Renal cortex interstitium (tissue), 15 donors: ENCODE measurements at places on chromosomes 3 and 15. TPM values are rescaled to one million over a fixed set of nuclear protein-coding genes. Genes with fewer than 3 reads are reported as not detected.

- DNase-seq: no peak
Observed at GRCh38 chr3:34008191-34008590, 209.8 kb downstream of the PDCD6IP start.

- DNase-seq: no peak
Observed at GRCh38 chr15:101242160-101242998, 9.5 kb downstream of the CHSY1 start.

Gene HIGD1A
- 159 TPM for polyA plus RNA-seq

Gene POLR2M
- 84.8 TPM for polyA plus RNA-seq

Gene SCAANT1
- 1.1 TPM for polyA plus RNA-seq

Gene OR5K2
- polyA plus RNA-seq: not detected

GRCh38 chr3:108437439-108437838 is 73.0 kb downstream of the MYH15 start:
- DNase-seq: no peak

GRCh38 chr3:14836049-14836468 is 17.3 kb downstream of the FGD5 start:
- no peak for DNase-seq
